ENCODE measurements at places on chromosomes 3 and 15.

DNA sequence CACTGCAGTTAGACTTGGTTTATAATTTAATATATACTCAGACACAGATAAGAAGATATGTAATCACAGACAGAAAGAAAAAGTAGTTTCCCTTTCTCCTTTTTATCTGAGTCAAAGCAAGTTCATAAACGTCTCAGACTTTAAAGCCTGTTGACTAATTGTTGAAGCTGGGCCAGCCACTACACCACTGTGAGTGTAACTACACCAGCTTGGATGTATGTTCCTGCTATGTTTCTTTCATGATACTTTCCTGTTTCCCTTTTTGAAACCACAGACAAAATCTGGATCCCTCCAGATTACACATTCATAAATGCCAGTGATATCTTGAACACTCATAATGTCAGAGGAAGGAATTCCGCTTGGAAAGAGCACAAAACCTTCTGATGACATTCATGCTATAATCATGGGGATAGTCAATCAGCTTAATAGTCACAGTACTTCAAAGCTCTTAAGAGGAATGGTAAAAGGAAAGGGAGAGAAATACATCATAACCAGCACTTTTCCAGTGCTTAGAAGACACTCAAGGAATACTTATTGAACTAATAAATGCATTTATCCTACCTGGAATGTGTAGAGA lies 32.0 kb downstream of the KCNMB2 start:
- DNase-seq: no peak

DNA sequence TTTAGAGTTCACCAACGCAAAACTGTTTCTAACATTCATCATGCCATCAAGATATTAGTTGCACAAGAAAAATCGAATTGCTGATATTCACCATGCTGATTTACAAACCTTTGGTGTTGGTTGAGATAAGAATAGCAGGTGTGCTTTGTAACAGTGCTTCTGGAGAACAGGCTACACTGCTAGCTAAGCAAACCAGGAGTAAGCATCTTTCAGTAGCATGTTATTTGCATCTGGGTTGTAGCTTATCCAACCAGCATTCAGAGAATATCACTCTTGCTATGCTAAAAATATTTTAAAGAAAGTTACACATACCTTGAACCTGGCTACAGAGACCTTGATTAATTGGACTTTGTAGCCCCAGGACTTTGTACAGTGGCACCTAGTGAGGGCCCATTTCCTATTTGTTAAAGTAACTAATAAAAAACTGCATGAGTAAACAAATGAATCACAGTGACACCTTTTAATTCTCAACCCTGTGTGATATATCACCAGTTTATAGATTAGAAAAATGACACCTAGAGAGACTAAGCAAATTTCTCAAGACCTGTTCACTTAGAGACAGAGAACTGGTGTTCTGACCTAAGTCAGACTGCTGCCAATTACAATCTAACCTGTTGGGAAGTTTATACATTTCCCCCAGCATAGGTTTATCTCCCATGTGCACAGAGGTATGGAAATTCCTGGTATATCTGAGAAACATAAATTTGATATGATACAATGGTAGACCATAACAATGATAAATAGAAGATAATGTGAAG lies 435.5 kb upstream of the TGFBR2 start:
- no peak for DNase-seq

DNA sequence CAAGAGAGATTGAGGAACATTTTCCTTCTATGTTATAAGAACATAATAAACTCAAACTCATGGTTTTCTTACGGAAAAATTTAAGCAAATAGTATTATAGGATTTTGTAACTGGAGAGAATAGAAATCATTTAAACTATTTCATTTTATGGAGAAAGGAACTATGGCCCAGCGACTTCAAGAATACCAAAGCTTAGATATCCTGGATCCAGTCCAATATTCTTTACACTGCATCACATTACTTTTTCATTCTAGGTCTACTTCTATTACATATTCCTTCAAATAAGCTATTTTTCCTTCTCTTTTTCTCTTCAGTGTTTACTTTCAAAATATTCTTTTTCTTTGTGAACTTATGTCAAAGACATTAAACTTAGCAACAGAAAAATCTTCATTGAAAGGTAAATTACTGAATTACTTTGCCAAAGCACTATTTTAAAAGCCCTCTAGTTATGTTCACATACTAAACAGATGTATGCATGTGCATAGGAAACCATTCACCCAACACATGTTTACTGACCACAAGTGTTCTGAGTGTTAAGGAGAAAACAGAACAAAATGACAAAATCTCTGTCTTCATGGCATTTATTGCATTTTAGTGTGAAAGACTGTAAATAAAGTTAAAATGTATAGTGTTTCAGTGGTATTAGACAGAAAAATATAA lies 20.4 kb downstream of the KPNA4 start:
- no peak for DNase-seq

GRCh38 chr3:187291001-187291511 lies 481 bp downstream of the MASP1 start:
- no peak for DNase-seq

DNA sequence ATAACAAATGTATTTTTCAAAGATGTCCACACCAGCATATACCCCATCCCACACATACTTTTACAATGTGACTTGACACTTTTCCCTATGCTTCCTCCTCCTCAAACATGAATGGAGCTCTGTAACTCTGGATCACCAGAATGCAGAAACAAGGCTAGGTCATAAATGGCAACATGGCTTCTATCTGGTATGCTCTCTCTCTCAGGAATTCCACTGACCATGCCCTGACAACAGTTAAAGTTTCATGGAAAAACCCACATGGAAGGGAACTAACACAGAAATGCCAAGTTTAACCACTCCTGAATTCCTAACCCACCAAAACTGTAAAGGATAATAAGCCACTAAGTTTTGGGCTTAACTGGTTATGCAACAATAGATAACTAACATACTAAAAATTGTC lies 19.9 kb downstream of the MYO9A start:
- DNase-seq: no peak

GRCh38 chr3:58321791-58322190 lies 10.9 kb upstream of the PXK start:
- DNase-seq: no peak

DNA sequence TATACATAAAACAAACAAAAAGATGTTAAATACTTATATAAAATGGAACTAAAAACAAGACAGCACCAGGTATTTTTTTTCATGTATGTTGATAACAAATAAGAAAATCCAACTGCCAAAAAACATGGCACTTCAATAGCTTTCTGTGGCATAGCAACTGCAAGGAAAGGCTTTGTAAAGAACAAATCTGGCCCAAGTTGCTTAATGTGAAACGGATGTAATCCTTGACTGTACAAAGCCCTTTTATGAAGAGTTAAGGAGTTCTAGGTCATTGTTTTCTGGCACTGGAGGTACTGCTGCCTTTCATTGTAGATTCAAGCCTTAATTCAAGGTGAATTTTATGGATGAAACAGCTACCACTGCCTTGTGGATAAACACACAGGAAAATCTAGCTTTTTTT lies 68.8 kb upstream of the SLC12A8 start:
- DNase-seq: no peak

DNA sequence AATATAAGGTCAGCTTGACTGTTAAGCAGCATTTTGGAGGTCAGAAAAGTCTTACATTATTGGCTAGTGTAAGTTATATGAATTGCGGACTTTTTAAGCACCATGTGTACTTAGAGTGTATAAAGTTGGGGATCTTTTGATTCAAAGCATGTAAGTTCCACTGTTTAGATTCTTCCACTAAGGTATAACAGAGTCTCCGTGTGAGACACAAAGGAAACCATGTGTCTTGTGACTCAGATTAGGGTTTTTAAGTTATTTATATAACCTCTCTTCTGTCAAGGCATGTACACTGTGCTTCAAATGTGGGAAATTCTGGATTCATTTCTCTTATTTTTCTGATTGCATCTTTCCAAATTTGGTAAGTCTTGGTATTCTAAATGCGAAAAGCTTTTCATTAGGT lies 143.5 kb upstream of the SOX2 start:
- no peak for DNase-seq

DNA sequence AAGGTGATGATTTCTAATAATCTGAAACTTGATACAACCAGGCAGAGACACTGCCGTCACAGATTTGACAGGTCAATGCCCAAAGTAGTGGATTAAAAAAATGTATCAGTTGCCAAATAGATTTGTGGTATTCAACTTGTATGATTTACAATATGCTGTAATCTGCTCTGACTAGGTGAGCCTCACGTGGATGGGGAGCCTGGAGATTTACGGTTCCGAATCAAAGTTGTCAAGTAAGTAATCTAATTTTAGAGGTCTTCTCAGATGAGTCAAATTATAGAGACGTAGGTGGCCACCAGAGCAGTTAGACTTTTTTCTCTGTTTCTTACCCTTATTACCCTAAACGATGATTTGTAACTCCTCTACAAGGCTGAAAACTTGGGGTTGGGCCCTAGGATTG lies 12.0 kb downstream of the DNAJB11 start:
- DNase-seq: no peak

Measured in HFF-Myc (cell line).